Bronchus fibroblast of lung (primary cell): ENCODE measurements at places on chromosomes 5 and 9. TPM values are rescaled to one million over a fixed set of nuclear protein-coding genes. Genes with fewer than 3 reads are reported as not detected.

TGFBI gene
- 178 and 182 TPM in 2 replicates for total RNA-seq

TAF11L14 gene
- total RNA-seq = not detected in 2 replicates

CYLC2 gene
- total RNA-seq = not detected in 2 replicates

PCDHB3 gene
- 0.15 and 0.17 TPM in 2 replicates for total RNA-seq

LAMC3 gene
- 0.74 and 1.0 TPM in 2 replicates for total RNA-seq

C1QTNF3 gene
- 0.34 and 0.59 TPM in 2 replicates for total RNA-seq

IRGM gene
- not detected in 2 replicates for total RNA-seq

ZNF300 gene
- 8.0 and 8.1 TPM in 2 replicates for total RNA-seq

HAVCR2 gene
- under 0.01 and 0.17 TPM in 2 replicates for total RNA-seq

SHOC1 gene
- total RNA-seq = under 0.01 TPM in 1 of 2 replicates, not detected in the other
